T-cell (primary cell): ENCODE measurements at places on chromosomes 11 and 22. TPM values are rescaled to one million over a fixed set of nuclear protein-coding genes. Genes with fewer than 3 reads are reported as not detected.

Gene TSPAN4
- 4.4 TPM for total RNA-seq

DNA sequence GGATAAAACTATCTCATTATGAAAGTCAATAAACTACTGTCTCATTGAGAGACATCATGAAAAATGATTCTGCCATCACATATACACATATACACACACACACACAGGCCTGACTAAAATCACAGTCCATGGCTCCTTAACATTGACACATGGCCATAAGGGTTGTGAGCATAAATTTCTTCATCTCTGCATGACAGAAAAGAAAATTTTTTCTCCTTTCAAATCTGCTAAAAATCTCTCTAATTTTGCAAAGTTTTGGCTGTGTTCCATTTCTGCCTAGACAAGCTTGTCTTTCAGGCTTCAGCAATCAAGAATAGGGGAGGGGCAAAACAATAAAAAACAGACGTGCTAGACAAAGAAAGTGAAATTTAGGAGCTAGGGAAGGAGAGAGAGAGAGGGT lies 324.5 kb downstream of the LRRC4C start:
- no peak for DNase-seq

DNA sequence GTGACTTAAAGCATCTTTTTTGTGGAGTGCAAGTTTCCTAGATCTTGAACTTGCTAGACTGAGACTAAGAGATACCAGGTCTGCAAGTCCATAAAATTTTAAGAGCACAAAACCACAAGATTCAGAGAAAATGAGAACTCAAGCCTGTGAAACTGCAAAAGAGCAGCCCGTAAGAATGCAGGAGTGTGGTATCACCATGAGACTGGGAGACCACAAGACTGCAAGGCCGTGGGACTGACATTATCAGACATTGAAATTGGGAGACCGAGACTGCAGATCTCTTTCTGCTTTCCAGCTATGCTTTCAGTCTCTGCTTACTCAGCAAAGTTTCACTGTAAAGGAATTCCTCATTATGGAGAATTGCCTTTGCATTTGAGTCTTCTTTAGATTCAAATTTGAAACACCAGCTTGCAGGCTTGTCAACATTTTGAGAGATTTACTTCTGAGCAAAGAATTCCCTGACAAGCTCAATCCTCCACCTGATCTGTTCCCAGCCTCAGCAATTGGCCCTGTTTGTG lies 621.2 kb downstream of the KCNA4 start:
- no peak for DNase-seq

Gene ABCC8
- total RNA-seq, result not detected

DNA sequence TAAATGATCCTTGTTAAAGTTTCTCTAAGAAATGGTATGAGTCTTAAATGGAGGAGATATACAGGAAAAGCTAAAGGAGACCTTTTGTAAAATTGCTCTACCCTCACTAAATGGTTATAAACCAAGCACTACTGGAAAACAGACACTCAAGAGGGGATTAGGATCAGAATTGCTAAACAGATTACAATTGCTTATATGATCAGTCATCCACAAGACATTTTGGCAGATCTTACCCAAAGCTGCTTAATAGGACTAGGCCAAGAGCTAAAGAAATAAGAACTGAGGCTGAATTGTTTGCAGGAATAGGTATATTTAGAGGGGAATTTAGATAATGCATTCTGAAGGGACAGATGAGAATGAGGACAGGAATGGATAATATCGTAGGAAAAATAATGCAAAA lies 9.5 kb downstream of the HARBI1 start:
- no peak for DNase-seq

DNA sequence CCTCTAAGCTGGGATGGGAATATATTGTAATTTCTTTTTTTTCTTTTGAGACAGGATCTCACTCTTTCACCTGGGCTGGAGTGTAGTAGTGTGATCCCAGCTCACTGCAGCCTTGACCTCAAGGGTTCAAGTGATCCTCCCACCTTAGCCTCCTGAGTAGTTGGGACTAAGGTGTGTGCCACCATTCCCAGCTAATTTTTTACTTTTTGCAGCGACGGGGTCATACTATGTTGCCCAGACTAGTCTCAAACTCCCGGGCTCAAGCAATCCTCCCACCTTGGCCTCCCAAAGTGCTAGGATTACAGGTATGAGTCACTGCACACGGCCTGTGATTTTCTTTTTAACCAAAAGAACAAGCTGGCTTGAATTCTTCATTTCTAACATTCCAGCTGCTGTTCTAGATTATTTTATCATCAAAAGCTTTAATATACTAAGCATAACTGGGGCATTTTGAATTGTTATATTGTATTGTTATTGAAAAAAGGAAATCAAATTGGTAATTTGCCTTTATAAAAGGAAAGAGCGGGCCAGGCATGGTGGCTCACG lies 26.8 kb upstream of the PPP2R1B start:
- no peak for DNase-seq

DNA sequence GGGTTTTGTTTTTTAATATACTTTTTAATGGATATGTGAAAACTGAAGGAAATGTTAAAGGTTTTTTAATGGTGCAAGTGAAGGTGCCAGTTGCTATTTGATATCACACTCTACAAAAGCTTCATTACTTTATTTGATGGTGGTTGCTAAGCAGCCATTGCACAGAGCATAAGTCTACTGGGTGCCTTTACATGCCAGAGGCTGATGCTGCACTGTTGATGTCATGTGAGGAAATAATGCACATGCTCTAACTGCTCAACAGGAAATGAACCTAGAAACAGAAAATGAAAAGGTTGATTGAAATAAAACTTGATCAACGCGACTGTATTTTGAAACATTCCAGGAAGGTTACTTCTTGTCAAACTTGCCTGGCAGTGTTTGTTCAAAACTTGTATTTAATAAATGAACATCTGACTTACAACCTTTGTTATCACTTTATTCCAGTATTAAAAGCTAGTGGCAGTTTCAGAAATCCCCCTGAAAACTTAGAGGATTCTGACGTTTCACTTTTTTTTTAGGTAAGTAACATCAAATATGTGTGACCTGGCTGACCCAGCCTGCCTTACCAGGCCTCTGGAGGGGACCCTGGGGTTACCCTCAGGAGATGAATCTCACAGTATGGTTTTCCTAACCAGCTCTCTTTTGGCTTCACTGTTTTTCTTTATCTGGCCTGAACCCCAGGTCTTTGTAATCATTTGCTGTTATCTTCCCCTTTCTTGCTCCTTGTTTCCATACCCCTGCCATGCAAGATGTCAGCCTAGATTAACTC lies 2.4 kb upstream of the ATP5MG start:
- peak; percentile 35 for DNase-seq
